ENCODE measurements at places on chromosomes 3 and 15. TPM values are rescaled to one million over a fixed set of nuclear protein-coding genes. Genes with fewer than 3 reads are reported as not detected.

The IMPG2 gene
- 1.4 TPM for total RNA-seq

The ISLR gene
- total RNA-seq = 97.0 TPM

The MAP1A gene
- 25.2 TPM for total RNA-seq

The SLC2A2 gene
- not detected for total RNA-seq

The GTF2E1 gene
- 12.1 TPM for total RNA-seq

The PRRT3 gene
- total RNA-seq = 2.2 TPM

The RNU5B-1 gene
- not detected for total RNA-seq

The SMAD6 gene
- total RNA-seq = 8.0 TPM

The TGM4 gene
- not detected for total RNA-seq

The FBLN2 gene
- 134 TPM for total RNA-seq

The GOLGA8R gene
- total RNA-seq = 1.8 TPM

The C3orf20 gene
- not detected for total RNA-seq

The EFCC1 gene
- total RNA-seq = 15.0 TPM

The P2RY13 gene
- 1.8 TPM for total RNA-seq

The SNTN gene
- total RNA-seq = not detected

The CHDH gene
- total RNA-seq = 1.8 TPM

The SLC25A38 gene
- total RNA-seq = 26.8 TPM

The EPHB1 gene
- total RNA-seq = 3.6 TPM

The RARRES1 gene
- 6.4 TPM for total RNA-seq

The GABRA5 gene
- not detected for total RNA-seq

The TFG gene
- total RNA-seq = 57.9 TPM

The CYP11A1 gene
- 0.49 TPM for total RNA-seq

The WDR49 gene
- total RNA-seq = 1.8 TPM

The ANKRD34C gene
- not detected for total RNA-seq

The GOLGA6L7 gene
- not detected for total RNA-seq

The GPR160 gene
- total RNA-seq = 0.16 TPM

The RHOV gene
- total RNA-seq = not detected

The GPR171 gene
- total RNA-seq = 0.41 TPM

The CX3CR1 gene
- 0.16 TPM for total RNA-seq

The GOLGA8T gene
- total RNA-seq = not detected

The TRIM42 gene
- total RNA-seq = not detected

The ETV5 gene
- total RNA-seq = 5.8 TPM

The CDHR4 gene
- 0.27 TPM for total RNA-seq

The MKRN3 gene
- 0.27 TPM for total RNA-seq

The SPTSSB gene
- not detected for total RNA-seq

All from sigmoid colon (tissue), 7 donors.